Colonic mucosa (tissue), 4 donors: ENCODE measurements at places on chromosomes 6 and 20.

- H3K36me3 ChIP-seq = no peaks in the 10 kb centered on the region
- no peaks in the 10 kb centered on the region for H3K4me1 ChIP-seq
- H3K27me3 ChIP-seq = no peaks in the 10 kb centered on the region
- no peak overlapping the region for H3K27ac ChIP-seq
Observed at GRCh38 chr6:117538615-117539014, 56.1 kb downstream of the DCBLD1 start.

GRCh38 chr6:57162516-57162915, 9.6 kb upstream of the BAG2 start:
- H3K4me1 ChIP-seq = no peaks in the 10 kb centered on the region
- H3K27me3 ChIP-seq = no peaks in the 10 kb centered on the region
- no peak overlapping the region for H3K27ac ChIP-seq
- no peak overlapping the region for H3K4me3 ChIP-seq
- H3K36me3 ChIP-seq = no peaks in the 10 kb centered on the region

DNA sequence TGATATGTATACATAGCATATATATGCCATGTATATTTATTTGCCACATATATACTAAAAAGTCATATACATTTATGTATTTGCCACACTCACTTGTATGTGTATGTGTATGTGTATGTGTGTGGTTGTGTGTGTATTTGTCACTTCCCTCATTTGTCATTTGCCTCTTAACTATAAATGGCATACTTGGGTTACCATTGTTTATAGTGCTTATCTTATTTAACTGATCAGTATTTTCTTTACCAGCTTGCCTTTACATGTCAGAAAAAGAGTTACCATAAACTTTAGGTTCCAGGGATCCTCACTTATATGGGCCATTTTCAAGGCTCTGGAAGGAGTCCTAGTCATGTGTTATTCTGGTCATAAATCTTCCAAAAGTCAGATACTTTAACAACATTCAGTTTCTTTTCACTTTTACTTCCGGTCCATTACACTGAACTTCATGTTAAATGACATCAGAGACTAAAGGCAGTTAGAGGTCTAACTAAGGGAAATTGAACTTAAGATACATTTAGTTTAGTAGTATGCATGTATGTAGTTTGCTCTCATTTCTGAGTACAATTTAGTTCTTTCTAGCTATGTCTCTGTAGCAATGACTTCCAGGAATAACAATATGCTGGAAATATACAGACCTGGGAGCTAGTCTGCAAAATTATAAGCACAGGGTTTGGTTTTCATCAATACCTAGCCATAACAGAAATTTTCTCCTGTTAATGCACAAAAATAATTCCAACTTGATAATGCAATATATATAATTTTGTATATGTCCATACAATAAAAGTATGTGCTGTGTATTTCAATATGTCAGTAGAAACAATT, 33.7 kb upstream of the HIVEP1 start:
- H3K4me1 ChIP-seq = no peaks in the 10 kb centered on the region
- no peak overlapping the region for H3K4me3 ChIP-seq

- H3K27me3 ChIP-seq = no peaks in the 10 kb centered on the region
- H3K36me3 ChIP-seq = no peaks in the 10 kb centered on the region
- no peak overlapping the region for H3K27ac ChIP-seq
- H3K4me1 ChIP-seq = no peaks in the 10 kb centered on the region
- no peak overlapping the region for H3K4me3 ChIP-seq
- no peak for DNase-seq
Observed at GRCh38 chr20:1934156-1934555, 38.9 kb downstream of the SIRPA start.

GRCh38 chr6:109252261-109253041, 129.8 kb downstream of the CD164 start:
- H3K4me1 ChIP-seq = peaks cover 5% of the 10 kb centered on the region
- H3K27ac ChIP-seq = no peak overlapping the region
- no peak overlapping the region for H3K4me3 ChIP-seq
- H3K27me3 ChIP-seq = no peaks in the 10 kb centered on the region

DNA sequence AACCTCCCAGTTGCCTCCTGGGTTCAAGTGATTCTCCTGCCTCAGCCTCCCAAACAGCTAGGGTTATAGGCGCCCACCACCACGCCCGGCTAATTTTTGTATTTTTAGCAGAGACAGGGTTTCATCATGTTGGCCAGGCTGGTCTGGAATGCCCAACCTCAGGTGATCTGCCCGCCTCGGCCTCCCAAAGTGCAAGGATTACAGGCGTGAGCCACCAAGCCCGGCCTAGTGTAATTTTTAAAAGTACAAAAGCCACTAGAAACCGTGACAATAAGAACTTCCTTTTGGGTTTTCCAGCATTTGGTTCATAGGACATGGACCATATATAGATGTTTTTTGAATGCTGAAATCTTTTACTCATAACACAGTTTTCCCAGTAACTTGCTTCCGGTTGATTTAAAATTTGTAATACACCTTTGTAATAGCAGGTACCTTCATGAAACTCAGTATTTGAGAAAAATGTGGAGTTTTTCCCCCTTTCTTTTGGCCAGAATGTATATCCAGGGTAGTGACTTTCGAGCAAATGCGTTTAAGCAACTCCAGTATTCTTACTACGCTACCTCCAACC, 467 bp downstream of the PXT1 start:
- DNase-seq = peak; percentile 29
- H3K27me3 ChIP-seq = no peaks in the 10 kb centered on the region
- H3K4me3 ChIP-seq = peak overlapping the region; percentile 94
- peak overlapping the region; percentile 98 for H3K27ac ChIP-seq
- no peaks in the 10 kb centered on the region for H3K36me3 ChIP-seq
